Heart left ventricle (tissue), 16 donors: ENCODE measurements at places on chromosomes 2 and 18. TPM values are rescaled to one million over a fixed set of nuclear protein-coding genes. Genes with fewer than 3 reads are reported as not detected.
A peak's percentile ranks its signal among the peaks of the same experiment; 100 is the strongest.

Gene SETBP1
- polyA plus RNA-seq: 1.4 TPM

DNA sequence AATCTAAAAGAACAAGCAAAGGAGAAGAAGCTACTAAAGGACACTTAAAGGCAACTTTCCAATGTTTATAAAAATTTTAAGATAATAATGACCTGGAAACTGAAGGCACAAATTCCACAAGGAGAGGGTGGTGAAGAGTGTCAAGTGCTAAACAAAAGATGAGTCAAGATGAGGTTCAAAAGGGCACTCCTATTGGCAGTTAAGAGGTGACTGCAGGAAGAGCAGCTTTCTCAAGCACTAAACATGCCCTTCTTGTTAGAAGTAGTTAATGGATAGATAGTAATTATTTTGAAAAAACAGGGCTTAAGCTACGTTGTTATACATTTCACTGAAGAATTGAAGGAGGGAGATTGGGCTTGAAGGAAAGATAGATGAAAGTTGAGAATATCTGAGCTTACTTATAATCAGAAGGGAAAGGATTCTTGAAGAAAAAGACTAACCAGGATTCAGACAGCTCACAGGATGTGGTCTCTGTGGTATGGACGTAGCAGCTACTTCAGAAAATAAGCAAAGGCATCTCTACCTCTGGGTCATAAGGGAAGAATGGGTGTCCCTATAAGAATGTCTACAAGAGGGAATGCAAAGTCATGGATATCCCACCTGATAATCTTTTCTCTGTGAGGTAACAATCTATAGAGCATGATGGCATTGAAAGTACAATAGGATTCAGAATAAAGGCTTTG is 454.7 kb upstream of the SLC39A10 start:
- DNase-seq: no peak

DNA sequence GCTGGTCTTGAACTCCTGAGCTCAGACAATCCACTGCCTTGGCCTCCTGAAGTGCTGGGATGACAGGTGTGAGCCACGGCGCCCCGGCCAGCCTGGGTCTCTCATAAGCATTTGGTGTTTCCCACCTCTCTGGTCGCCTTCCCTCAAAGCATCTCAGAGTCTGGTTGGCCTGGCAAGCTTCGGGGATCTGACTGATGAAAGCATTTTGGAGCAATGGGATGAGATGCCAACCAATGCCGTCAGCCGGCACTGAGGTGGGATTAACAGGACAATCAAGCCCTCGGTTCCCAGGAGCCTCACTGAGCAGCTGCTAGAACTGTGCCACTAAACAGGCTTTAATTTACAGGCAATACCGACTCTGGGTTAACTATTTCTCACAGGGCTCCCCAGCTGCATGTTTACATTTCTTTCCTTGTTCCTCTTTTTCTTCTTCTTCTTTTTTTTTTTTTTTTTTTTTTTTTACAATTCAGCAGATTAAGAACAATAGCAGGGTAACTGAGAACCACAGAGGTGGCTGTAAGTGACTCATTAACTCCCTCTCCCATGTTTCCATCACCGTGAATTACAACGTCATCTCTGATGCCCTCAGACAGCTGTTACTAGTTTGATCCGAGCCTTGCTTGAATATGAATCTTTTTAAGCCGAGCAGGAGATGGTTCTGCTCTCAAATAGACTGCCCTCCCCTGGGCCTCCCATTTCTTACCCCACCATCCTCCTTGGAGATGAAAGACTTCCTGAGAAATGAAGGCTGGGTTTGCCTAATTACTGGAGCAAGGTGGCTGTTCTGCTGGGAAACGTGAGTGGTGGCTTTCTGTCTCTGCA is 37.9 kb downstream of the ODC1 start:
- DNase-seq: no peak

DNA sequence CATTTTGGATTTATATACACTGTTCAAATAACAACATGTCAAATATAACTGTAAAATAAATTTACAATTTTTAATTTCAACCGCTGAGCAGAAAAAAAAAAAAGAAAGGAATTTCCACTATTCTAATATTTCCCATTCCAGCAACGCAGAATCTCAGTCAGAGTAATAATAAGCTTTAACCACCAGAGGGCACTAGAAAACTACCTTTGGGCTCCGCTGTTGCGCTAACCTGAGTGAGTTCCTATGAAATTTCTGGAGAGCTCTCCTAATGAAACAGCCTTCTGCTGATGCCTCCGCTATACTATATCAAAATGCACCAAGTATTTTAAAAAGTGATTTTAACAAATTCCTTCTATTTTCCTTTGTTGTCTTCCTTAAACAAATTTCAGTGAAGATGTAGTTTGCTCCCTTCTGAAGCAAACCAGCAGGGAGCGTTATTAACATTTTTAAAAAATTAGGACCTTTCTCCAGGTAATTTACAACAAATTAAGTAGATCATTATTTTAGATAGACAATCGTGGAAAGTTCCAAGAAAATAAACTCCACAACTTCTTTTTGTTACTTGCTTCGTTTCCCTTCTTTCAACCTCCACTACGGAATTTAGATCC is 23.0 kb downstream of the ERMN start:
- no peak for DNase-seq

GRCh38 chr18:50853863-50854271 is 25.1 kb upstream of the ME2 start:
- DNase-seq: no peak

Gene DYNAP
- not detected for polyA plus RNA-seq

Gene DLX1
- polyA plus RNA-seq: 0.18 TPM

Gene PROKR1
- polyA plus RNA-seq: not detected

DNA sequence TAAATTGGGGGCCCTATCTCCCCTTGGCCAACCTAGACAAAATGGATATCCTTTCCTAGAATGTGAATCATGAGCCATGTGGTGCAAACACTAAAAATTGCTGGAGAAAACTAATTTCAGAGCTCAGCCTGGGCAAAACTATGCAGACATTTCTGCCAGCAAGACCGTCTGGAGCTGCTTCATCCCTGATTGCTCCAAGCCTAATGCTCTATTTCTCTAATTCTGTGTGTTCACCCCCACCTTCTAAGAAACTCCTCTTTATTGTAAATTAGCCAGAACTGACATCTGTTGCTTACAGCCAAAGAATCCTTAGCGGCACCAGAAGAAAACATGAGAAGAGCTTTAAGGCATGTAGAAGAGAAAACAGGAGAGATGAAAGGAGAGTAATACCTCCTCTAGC is 337.7 kb upstream of the CHAC2 start:
- no peak for DNase-seq

DNA sequence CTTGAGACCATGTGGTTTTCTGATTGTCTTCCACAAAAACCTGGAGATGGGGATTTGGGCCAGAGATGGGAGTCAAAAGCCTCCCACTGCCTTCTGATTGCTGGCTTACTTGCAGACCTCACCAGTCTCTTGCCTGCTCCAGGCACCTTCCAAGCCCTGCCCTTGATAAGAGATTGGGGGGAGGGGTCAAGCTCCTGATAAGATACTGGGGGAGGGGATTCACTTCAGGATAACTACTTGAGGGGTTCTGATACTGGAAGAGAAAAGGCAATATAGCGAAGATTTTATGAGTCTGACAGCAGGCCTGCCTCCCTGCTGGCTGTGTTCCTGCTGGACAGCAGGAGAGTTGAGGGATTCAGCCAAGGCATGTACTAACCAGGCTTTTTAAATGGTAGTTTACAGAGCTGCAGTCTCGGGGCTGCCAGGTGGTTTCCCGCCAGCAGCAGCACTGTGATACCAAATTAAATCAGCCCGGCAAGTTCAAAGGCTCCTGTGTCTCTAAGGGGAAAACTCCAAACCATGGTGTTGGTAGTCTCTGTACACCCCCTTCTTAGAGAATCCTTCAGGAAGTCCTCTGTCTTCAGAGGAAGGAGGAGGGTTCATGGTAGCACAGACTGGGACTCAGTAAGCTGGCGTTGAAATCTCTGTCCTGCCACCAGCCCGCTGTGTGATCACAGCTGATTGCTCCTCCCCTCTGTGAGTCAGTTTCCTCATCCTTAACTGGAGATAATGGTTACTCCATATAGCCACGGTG is 58.3 kb downstream of the FBXO36 start:
- DNase-seq: peak; percentile 68

- no peak for DNase-seq
Observed at GRCh38 chr2:187422282-187422681, 25.8 kb downstream of the CALCRL start.

Gene SS18
- 26.6 TPM for polyA plus RNA-seq

DNA sequence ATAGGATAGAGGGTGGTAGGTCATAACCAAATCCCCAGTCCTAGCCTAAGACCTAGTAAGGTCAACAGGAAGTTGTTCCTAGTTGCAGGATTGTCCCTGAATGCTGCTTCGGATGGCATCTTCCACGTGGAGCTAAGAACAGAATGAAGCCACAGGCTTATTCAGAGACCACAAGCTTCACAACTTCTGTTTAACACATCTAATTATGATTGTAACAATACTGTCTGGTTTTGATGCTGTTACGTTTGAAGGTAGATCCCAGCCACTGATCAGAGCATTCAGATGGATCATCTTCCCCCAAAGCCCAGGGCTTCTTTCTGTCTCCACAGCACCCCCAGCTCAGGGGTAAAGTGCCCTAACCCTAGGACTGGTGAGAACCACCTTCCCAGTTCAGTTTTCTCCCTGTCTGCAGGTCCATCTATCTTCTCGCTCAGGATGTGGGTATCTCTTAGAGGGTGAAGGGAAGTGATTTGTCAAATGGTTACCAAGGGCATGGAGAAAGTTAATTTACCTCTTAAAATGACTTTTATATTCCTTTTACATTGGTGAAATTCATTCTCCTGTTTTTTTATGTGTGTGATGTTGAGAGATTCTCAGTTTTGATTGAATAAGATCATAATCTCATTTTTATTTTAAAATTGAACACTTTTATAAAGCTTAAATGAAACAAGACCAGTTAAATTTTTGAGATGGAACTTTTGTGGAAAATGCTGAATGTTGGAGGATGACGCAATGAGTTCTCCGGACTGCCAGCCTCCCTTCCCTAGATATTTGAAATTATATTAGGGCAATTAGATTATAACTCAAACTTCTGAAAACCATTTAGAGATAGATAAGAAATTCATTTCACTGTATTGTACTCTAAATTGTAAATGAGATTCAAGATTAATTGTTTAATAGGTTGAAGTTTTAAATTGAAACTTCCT is 66.5 kb downstream of the RHBDD1 start:
- DNase-seq: no peak

- no peak for DNase-seq
Observed at GRCh38 chr2:28263690-28264089, 129.0 kb upstream of the FOSL2 start.

Gene CAVIN2
- polyA plus RNA-seq: 38.9 TPM

Gene HMSD
- not detected for polyA plus RNA-seq

DNA sequence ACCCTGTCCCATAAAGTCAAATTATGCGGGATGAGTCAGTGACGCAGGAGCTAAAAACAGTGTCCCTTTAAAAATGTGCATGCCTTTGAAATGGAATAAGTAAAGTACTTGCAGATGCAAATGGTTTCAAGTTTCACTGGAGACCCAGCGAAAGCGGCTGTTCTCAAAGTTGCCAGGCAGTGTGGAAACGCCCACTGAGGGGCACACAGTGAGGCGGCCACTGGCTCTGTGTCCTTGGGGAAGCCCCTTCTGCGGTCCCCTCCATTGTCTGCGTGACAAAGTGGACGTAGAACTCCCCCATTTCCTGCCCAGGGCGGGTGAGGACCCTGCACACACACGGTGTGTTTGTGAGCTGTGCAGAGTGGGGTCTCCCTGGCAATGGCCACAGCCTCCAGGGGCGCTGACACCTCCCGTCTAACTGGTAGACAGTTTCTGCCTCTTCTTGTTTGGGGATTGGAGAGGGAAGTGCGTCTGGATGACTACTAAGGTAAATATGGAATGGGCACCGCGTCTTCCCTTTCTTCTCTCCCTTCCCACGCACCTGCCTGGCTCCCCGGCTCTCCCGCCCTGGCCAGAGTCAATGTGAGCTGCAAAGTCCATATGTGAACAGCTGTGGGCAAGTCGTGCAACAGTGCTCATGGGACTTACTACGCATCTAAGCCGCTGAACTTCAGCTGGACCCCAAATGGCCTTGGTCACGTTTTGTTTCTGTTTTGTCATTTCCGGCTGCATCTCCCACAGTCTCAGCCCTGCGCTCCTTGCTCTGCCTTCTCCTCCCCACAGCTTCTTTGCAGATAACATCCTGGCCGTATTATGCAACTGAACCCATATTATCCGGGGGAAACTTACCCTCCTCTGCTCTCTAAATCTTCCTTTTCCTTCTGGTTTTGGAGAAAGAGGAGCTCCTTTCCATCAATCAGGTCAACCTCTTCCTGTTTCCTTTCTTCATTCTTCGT is 33.7 kb upstream of the ZNF516 start:
- peak; percentile 45 for DNase-seq

DNA sequence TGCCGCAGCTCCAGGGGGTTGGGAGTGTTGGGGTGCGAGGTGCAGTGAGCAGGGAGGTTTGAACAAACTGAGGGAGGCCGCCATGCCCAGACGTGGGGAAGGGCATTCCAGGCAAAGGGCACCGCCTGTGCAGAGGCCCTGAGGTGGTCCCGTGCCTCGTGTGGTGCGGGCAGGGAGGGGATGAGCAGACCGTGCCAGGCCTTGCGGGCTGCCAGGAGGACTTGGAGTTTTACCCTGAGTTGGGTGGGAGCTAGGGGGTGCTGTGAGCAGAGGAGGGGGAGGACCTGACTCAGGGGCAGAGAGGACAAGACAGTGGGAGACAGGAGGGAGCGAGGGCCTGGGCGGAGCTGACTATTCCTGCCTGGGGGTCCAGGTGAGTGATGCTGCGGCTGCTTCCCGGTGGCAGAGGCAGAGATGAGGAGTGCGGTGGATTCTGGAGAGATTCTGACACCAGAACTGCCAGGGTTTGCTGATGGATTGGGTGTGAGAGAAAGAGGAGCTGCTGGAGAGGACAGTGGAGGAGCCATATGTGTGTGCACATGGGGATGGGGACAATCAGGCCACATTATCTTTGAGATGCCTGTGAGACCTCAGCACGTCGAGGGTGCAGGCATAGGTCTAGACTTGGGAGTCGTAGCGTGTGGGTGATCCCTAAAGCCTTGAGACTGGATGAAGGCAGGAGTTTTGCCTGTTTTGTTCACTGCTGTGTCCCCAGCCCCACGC is 23.4 kb downstream of the ZAP70 start:
- DNase-seq: peak; percentile 20

GRCh38 chr18:3319399-3319798 is 57.5 kb downstream of the MYL12B start:
- no peak for DNase-seq

DNA sequence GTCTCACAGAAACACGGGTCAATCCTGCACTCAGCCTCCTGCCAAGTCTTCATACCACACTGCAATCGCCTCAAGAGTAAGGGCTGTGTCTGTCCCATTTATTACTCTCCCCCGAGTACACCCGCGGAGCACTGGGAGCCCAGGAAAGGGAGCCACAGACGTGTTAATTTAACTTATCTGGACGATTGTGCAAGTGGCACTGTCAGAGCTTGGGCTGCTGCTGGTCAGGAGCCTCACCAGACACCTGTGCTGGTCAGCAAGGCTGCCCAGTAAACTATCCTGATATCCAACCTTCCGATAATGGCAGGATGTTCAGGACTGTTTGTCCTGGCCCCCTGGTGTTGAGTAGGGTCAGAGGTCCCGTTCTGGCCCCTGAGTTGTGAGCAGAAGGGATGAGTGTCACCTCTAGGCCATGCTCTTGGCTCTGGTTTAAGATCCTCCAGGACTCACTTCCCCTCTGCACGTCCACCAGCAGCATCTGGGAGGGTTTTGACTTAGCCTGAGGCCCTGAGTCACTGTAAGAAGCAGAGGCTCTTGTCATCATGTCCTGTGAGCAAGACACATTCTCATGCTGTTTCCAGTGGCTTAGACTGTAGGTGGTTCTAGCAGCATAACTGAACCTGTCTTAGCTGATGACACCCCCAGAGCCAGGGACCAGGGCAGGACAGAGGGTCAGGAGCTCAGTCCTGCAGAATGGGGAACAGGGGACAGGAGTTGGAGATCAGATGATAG is 82.5 kb upstream of the ARL4C start:
- DNase-seq: no peak

Gene SERPINB5
- not detected for polyA plus RNA-seq

Gene PASK
- polyA plus RNA-seq: 0.84 TPM

GRCh38 chr18:23270986-23271680 is 135.8 kb downstream of the CABLES1 start:
- DNase-seq: no peak
